ENCODE measurements at places on chromosomes 4 and X.

- no peak for DNase-seq
These were observed 88.6 kb upstream of the WDR1 start for GRCh38 chr4:10205223-10205622.

DNA sequence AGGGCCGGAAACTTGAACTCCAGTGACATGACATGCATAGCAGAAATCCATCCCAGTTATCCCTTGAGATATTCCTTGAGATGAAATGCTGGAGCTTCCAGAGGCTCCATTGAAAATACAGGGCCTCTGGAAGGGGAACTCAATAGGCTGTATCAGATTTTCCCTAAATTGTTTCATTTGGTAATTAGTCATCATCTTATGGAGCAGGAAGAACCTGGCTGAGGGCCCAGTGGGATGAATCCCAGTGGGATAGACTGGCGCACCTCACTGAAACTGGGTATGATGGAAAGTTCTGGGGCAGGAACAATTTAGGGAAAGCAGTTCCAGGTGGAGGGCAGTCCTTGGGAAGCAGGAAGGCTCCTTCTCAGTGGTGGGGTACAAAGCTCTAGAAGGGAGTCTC lies 307.8 kb upstream of the DIPK2B start:
- no peak for DNase-seq

DNA sequence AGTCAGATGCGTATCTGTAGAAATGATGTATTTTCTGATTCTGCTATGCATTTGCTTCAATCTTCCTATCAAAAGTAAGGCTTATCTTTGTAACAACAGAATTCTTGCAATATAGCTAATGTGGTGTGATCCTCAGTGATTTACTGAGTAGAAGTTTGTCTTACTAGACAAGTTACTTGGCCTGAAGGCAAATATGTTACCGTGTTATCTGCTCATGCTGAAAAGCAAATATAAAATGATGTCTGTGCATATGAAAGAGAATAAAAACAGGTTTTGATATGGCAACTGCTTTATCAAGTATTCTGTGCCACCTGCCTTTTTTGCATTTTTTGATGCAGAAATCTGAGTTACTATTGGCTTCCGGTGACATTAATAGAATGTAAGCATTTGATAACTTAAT lies 92.6 kb downstream of the TIGD2 start:
- no peak for DNase-seq

GRCh38 chrX:74325130-74326059 lies 21.4 kb downstream of the ZCCHC13 start:
- no peak for DNase-seq

GRCh38 chrX:39750256-39750790 lies 347.4 kb downstream of the BCOR start:
- DNase-seq: no peak

- peak; percentile 46 for DNase-seq
These were observed 32.1 kb upstream of the MSN start for GRCh38 chrX:65635378-65635777.

GRCh38 chr4:163473576-163473975 lies at the start of gene TKTL2:
TKTL2 (minus strand) TSS chr4:163473754; CDS start chr4:163473734, 20 bp downstream.
- DNase-seq: no peak

GRCh38 chr4:41287005-41287404 lies 30.3 kb downstream of the UCHL1 start:
- no peak for DNase-seq

DNA sequence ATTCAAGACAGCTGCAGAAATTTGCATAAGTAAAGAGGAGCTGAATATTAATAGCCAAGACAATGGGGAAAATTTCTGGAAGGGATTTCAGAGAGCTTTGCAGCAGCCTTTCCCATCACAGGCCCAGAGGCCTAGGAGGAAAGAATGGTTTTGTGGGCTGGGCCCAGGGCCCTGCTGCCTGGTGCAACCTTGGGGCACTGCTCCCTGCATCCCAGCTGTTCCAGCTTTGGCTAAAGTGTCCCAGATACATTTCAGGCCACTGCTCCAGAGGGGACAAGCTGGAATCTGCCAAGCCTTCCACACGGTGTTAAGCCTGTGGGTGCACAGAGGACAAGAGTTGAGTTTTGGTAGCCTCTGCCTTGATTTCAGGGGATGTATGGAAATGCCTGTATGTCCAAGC lies 185.6 kb upstream of the SFRP2 start:
- no peak for DNase-seq

GRCh38 chr4:123488916-123489315 lies 92.3 kb downstream of the SPRY1 start:
- DNase-seq: peak; percentile 56

DNA sequence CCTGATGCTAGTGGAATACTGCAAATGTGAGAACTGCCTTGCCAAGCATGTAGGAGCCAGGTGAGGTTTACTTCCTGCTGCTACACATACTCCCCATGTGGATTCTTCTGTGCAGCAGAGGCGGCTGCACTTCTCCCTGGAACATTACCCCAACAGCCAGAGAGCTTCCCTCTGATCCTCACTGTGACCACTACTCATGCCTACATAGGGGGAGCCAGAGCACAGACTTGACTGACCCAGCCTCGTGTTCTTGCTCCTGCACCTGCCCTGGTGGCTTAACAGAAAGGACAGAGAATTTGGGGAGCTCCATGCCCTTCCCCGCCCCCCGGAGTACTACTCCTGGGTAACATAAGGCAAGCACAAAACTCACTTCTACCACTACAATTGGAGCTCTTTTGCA lies 38.4 kb downstream of the UGT2A2 start:
- DNase-seq: no peak

GRCh38 chrX:130098210-130098552 lies 12.1 kb downstream of the ELF4 start:
- no peak for DNase-seq

DNA sequence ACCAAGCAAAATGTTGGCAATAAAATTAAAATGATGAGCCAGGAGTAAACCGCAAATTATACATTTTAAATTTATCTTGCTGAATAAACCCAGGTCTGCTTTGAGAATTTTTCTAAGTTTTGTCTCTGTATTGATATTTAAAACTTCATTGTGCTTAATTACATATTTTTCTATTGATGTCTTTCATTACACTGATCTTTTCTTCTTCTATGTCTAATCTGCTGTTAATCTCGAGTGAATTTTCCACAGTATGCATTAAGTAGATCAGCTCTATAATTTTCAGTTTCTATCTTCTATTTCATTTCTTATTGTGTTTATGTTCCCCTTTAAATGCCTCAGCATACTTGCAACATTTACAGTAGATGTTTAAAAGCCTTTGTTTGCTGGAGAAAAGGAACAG lies 918.7 kb downstream of the FAT4 start:
- no peak for DNase-seq

GRCh38 chr4:20085653-20086052 lies 166.1 kb upstream of the SLIT2 start:
- DNase-seq: no peak

DNA sequence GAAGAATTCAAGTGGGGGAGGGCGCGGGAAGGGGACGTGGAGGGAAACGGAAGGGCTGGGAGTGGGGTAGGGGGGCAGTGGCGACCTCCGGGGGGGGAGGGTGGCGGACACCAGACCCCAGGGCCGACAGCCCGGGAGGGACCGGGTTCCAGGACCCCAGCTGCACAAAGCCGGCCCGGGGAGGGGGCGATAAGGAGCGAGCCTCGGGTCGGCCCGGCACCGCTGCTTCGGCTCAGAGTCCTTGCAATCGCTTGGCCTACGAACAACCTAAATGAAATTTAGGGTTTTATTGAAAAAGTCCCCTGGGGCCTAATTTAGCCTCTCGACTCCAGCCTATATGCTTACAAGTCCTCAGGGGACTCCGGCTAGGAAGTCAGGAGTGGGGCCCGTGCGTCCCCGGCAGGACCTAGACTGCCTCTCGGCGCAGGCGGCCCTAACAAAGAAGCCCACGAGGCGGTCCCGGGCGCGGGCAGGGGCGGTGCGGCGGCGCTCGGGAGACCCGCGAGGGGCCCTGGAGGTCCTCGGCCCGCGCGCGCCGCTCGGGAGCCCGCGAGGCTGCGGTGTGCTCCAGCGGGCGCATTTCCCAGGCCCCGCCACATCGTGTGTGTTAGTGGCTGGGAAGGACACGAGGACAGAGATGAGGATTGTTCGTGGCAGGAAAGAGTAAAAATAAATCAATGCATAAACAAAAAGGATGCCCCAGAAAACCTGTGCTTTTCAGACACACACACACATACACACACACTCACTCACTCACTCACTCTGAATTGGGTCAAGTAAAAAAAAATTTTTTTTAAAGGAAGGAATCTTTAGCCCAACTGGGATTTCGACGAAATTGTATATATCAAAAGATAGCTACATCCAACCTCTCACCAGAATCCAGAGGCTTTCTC lies 70.0 kb downstream of the MGST2 start:
- peak; percentile 51 for DNase-seq

GRCh38 chr4:8029689-8030088 lies 90.0 kb upstream of the AFAP1 start:
- no peak for DNase-seq

DNA sequence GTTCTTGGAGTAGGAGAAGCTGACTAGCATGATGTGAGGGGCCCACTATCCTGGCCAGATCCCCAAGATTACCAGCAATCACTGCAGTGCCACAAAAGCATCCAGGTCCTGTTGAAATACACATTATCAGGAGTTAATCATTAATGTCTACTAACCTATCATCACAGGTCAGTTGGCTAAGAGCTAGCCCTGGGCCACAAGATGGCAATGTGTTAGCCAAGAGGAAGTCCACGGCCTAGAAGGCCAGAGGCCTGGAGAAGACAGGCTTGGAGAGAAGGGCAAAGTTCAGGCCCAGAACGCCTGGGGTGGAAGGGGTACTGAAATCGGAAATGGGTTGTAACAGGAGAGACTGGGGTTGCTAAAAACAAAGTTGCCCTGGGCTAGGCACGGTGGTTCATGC lies 19.9 kb upstream of the KIAA1210 start:
- no peak for DNase-seq

DNA sequence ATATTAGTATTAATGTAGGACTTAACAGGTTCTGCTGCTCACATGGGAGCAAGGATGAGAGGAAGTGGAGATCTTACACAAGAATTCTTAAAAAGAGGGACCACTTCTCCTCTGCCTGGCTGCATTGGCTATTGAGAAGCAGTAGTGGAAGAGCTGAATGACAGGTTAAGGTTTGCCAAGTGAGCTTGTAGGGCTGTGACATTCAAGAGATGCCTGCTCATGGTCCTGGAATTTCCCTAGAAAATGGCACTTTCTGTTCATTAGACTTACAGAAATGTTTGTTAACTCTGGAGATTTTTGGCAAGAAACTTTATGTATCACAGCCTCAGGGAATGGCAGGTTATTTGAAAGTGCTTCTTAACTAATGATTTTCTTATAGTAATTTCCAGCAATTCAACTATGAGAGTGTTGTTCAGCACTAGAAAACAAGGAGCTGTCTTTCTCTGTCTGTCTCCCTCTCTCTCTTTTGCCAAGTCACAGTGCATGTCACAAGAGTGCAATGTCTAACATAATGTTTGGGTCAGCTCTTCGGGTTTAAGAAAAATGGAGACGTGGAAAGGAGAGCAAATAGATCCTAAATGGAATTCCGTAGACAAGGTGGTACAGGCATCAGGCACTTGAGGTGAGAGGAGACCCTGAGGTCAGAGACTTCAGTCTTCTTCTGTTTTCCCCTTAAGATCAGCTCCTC lies 8.3 kb upstream of the NAP1L5 start:
- DNase-seq: peak; percentile 17

- no peak for DNase-seq
These were observed 48.4 kb upstream of the MAP3K15 start for GRCh38 chrX:19563746-19564145.

- no peak for DNase-seq
These were observed 19.6 kb downstream of the PRDM5 start for GRCh38 chr4:120902925-120903324.

- DNase-seq: no peak
These were observed 62.8 kb downstream of the SH3KBP1 start for GRCh38 chrX:19824603-19825002.

DNA sequence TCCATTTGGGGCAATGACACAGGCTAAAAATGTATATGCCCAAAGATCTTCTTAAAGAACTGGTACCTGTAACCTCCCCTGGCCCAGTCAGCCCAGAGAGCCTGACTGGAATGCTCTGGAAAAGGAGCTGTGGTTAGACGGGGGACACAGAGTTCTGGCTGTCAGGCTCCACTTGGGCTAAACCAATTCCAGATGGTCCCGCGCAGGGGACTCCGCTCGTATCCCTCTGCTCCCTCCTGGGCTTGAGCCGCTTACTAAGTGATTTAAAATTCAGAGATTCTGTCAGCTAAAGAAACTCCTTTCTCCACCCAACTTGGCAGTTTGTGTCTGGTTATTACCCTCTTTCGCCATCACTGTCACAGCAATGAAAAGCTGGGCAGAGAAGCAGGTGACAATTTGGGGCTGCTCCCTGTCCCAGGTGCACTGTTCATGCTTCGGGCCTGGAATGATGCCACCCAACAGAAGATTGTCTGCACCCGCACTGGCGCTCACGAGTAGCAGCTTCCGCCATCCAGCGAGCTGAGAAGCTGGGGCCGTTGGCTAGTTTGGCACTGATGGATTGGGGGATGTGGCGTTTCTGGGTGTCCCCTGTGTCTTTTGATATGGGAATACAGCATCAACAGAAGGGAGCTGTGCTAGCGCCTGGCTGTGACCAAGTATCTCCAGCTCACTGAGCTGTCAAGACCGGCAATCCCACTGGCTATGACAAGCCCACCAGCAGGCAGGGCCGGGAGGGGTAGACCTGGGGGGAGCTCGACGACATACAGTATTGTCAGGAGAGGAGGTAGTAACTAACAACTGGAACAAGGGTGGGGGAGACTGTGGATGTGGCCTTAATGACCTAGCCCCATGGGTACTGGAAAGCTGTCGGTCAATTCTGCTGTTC lies 6.7 kb upstream of the IRAK1 start:
- DNase-seq: no peak
